Thymus (tissue), 14 donors: ENCODE measurements at places on chromosomes 3 and 15.

- DNase-seq: no peak
Observed at GRCh38 chr3:109132801-109133473, 3.6 kb upstream of the C3orf85 start.

DNA sequence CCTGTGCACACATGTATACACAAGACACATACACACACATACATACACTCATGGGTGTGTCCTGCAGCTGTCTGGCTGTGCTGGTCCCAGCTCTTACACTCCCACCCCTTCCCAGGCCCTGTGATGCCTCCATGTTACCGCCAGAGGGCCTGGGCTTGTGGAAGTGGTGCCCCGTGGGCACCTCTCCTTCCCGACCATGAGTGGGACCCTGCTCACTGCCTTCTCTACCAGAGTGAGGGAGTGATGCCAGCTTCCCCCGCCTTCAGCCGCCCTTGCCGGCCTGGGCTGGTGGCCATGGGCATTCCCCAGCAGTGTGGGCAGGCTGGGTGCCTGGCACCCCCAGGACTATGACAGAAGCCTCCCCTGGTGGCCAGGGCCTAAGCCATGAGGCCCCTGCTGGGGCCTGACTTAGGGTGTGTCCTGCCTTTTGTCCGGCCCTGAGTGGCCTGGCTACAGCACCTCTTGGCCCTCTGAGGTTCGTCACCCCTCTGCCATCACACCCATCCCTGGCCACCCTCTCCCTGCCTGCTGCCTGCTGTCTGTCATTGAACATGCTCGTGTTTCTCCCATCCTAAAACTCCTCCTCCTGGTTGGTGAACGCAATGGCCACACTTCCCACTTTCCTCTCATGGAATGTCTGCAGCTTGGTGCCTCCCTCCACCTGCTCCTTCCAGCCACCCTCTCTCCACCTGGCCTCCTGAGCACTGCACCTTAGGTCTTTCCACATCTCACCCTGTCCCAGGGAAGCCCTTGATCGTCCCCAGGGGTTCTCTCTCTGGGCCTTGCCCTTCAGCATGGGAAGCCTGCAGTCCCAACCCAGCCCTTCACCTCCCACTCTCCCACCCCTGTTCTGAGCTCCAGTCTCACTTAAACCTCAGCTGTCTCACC lies 14.6 kb downstream of the HDAC11 start:
- no peak for DNase-seq

- no peak for DNase-seq
Observed at GRCh38 chr3:38628835-38629234, 20.7 kb downstream of the SCN5A start.

GRCh38 chr3:172221547-172221946 lies 182.2 kb downstream of the FNDC3B start:
- DNase-seq: no peak
